ENCODE measurements at places on chromosomes 16 and 17.

DNA sequence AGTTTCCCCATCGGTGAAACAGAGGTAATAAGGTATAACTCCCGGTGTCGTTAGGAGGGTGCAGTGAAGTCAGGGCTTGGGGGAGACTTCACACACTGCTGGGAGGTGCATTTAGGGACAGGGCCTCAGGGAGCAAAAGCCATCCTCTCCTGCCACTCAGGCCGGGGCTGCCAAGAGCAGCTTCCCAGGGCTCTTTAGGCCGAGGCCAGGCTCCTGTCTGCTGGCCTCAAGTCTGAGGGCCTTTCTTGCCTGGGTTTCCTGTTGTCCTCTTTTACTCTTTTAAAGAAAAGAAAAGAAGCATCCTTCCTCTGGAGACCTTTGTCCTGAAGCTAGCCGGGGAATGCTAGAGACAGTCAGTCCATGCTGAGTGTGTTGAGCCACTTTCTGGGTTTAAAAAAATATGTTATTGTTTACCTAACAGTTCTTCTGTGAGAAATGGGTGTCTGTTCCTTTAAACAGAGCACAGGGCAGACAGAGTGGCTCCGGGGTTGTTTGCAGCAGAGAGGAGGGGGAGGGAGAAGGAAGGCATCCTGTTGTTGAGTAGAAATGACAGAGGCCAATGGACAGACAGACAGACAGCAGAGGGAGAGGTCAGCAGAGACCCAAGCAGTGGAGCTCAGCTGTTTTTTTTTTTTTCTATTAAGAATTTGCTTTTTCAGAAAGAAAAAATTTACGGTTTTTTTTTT lies 79.1 kb downstream of the C17orf67 start:
- DNase-seq, result no peak

DNA sequence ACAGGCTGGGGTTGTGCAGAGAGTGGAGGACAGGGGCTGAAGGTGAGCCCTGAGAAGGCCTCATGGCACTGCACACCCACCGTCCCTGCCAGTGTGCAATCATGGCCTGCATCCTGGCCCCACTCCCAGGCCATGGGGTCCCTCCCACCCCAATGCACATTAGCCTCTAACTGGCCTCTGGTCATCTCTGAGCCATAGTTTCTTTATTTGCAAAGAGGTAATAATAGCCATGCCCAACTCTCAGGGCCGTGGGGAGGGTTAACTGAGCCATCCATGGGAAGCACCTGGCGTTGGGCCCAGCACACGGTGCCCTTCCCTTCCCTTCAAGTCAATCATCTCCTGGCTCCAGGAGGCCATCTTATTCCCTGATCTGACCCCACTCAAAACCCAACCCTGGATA lies 10.8 kb upstream of the ITGA3 start:
- DNase-seq, result no peak

DNA sequence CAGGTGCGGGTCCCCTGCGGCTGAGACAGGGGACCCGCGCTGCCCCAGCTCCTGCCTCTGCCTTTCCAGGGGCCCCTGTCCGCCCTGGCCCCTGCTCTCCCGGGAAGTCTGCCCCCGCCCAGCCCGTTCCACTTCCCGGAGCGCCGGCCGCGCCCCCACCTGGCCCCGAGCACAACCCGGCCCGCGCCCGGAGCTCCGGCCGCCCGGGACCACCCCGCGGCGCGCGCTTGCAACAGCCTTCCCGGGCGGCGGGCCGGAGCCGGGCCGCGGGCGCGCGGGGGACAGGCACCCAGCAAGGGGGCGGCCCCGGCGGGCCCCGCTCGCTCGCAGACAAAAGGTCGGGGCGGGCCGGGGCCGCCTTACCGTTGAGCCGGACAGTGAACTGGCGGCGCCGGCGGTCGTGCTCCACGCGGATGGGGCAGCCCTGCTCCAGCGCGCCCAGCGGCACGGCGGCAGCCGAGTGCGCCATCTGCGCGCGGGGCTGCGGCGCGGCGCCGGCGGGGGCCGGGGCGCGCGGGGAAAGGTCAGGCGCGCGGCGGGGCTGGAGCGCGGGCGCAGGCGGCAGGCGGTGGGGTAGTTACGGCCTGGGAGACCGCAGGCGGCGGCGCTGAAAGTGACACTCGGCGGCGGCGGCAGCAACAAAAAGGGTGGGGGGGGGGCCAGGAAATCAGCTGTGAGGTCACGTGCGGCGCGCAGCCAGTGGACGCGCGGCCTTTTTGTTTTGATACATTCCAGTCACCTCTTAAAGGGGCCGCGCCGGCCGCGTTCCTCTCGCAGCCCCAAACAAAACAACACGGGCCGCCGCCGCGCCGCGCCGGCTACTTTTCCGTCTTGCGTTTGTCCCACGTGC lies at the start of gene NATD1:
Gene NATD1, minus strand, starts transcription at position 615 of the 850 bp plus-strand sequence. Its CDS starts 146 bp downstream, at position 469.
- no peak for DNase-seq

DNA sequence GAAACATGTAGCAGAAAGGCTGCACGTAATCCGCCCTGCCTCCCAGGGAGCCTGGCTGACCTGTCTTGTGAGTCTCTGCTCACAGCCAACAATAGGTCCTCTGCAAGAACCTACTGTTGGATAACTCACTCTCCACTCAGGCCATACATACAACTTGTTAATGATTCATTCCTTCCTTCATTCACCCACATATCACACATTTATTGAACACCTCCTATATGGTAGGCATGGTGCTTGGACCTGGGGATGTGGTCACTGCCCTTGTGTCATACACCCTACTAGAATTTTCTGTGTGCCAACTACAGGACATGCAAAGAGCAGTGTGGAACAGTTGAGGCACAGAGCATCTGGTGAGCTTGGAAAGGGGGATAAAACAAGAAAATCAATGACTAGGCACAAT lies 28.1 kb upstream of the HNF1B start:
- DNase-seq, result no peak

DNA sequence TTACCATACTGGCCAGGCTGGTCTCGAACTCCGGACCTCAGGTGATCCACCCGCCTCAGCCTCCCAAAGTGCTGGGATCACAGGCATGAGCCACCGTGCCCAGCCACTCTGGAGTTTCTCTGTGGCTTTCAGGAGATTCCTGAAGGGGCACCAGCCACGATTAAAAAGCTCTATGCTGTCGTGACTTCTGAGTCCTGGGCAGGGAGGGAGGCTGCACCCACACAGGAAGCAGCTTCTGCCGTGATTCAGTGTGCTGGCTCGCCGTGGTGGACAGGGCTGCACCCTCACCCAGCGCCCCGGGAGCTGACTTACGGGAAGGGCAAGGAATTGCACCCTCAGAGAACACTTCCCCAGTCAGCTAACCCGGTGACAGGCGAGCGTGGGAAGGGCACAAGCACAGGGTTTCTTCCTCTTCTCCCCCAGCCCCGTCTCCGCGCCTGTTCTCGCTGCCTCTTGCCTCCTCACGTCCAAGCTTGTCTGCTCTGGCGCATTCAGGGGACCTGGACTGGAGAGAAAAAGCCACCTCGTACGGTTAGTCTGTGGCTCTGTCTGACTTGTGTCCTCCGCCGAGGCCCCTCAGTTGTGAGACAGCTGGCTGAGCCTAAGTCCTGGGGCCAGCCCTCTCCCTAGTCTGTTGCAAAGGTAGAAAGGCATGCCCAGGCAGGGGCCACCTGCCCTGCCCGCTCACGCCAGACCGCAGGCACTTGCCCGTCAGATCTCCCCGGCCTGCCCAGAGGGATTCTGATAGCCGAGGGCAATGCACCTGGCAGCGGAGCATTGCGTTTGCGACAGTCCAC lies 145.0 kb downstream of the SEC14L1 start:
- DNase-seq, result no peak

GRCh38 chr16:368388-369158 lies 1.8 kb downstream of the MRPL28 start:
- no peak for DNase-seq
